ENCODE measurements at places on chromosomes 1 and 21.

DNA sequence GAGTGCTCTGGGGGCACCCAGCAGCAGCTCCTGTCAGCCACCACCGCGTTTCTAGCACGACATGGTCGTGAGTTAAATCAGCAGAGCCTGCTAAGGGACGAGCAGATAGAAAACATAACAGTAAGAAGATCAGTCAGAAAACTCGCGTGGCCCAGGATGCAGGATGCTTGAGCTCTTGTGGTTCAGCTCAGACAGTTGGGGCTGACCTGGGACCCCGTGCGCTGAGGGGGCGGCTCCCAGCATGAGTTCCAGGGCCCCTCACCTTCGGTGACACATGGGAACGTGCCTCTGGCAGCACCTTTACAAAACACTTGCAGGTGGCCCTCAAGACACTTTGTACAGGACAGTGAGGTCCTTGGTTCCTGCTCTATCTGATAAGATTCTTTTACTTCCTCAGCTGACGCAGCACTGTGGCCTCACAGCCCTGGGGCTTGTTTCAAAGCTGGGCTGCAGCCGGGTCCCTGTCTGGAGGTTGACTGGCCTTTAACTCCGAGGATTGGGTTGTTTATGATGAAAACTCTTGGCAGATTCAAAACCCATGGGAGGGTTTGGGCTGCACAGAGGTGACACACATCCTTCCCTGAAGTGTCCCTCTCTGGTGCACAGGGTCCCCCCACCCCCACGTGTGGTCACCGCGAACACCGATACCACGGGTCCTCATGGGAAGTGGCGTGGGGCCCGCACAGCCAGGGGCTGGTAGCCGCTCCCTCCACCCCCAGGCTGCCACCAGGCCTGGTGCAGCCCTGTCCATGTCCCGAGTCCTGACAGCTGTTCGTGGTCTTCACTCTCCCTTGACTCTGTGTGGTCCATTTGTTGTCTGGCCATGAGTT is 65.3 kb upstream of the COL6A1 start:
- no peak for DNase-seq

DNA sequence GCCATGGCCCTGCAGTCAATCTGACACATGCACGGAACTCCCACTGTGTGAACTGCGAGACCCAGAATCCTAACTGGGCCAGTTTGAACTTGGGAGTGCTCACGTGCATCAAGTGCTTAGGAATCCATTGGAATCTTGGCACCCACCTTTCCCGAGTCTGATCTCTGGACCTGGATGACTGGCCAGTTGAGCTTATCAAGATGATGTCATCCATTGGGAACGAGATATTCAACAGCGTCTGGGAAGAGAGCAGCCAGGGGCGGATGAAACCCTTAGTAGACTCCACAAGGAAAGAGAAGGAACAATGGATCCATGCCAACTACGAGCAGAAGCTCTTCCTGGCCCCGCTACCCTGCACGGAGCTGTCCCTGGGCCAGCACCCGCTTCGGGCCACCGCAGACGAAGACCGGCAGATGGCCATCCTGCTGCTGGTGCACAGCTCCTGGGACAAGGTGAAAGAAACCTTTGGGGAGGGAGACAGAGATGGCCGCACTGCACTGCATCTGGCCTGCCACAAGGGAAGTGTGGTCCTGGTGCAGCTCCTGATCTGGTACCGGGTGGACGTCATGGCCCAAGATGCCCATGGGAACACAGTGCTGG is 3.1 kb upstream of the TDRD5 start:
- DNase-seq = no peak

- DNase-seq = no peak
Measured at GRCh38 chr1:42186152-42186551, 21.6 kb upstream of the GUCA2A start.

DNA sequence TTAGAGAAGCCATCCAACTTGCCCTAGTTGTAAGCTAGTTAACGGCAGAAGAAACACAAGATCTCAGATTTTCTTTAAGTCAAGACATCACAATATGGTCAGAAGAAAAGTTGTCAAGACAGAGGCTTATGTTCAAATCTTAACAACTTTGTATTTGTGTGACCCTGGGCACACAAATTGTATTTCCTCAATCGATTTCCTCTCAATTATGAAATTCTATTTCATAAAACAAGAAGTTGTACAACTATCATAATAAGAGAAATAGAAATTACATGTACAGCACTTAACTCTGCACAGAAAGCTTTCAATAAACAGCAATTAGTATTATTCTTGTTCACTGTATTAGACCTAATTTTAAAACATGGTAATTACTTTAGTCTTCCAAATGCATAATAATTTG is 62.9 kb upstream of the SDC3 start:
- no peak for DNase-seq

- no peak for DNase-seq
Measured at GRCh38 chr21:20661745-20662422, 336.3 kb upstream of the NCAM2 start.

- no peak for DNase-seq
Measured at GRCh38 chr1:178411756-178412399, 84.9 kb downstream of the CLEC20A start.

GRCh38 chr1:155352631-155353030 is 31.9 kb downstream of the RUSC1 start:
- no peak for DNase-seq

- no peak for DNase-seq
Measured at GRCh38 chr21:10272216-10272615, 249.2 kb upstream of the TPTE start.

DNA sequence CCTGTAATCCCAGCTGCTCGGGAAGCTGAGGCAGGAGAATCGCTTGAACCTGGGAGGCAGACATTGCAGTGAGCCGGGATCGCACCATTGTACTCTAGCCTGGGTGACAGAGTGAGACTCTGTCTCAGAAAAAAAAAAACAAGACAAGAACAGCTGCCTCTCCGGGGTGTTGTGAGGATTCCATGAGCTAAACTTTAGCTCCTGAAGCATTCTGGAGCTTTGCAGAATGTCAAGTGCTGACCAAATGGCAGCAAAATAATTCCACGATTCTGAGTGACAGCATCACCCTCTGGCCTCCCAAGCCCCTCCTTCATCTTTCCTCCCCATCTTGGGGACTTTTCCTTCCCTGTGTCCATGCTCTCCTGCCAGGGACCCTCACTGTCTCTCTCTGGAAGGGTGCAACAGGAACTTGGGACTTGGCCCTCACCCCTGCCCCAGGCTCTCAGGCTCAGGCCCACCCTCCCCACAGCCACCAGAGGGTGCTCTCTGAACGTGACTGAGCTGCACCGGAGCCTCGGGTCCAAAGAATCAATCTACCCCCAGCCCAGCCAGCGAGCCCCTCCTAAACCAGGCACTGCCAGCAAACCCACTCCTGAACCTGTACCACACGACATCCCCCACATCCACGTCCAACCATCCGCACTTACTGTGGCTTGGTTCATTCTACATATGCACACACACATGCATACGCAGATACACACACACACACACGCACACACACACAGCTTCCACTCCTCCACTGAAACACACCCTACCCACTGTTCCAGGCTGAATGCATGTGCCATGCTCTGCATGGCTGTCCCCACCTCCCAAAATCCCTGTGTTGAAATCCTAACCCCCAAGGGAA is 45.7 kb downstream of the ACOT7 start:
- DNase-seq = peak; percentile 71

- DNase-seq = no peak
Measured at GRCh38 chr1:7298749-7299151, 472.3 kb upstream of the VAMP3 start.

- no peak for DNase-seq
Measured at GRCh38 chr21:41504030-41504429, 3.9 kb downstream of the TMPRSS2 start.

- DNase-seq = no peak
Measured at GRCh38 chr1:218718977-218719376, 373.8 kb downstream of the TGFB2 start.

DNA sequence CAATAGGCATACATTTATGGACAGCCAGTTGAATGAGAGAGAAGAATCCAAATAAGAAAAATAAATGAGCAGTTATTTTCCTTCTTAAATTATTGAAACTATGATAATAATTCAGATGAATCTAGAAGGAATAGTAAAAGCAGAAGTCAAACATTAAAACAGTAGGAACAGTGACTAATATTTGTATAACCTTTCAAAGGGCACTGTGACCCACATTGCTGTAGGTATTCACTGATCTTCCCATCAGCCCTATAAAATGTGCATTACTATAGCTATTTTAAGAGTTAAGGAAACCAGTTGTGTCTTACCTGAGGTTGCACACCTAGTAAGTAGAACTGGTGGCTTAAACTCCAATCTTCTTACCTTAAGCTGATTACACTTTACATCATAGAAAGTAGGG is 102.8 kb upstream of the ARTN start:
- no peak for DNase-seq

DNA sequence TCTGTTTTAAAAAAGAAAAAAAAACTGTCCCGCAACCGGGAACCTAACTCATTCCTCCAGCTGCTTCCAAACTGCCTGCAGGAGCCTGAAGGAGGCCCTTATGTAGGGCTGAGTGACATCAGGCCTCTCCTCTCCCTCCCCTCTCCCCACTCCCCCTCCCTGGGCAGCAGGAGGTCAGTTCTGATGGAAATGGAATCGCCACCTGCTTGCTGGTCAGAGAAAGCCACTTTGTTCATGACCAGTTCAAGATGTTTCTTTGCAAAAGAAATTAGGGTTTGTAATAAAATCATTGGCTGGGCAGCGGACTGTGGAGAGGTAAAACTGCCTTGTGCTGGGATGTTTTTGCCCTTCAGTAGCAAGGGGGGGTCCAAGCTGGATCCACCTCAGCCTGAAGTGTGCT is at the start of gene MAP1LC3C:
Gene MAP1LC3C (minus strand): TSS at position 73 of the 400 bp plus-strand sequence. CDS start 90 bp downstream, outside the sequence.
- DNase-seq = no peak

DNA sequence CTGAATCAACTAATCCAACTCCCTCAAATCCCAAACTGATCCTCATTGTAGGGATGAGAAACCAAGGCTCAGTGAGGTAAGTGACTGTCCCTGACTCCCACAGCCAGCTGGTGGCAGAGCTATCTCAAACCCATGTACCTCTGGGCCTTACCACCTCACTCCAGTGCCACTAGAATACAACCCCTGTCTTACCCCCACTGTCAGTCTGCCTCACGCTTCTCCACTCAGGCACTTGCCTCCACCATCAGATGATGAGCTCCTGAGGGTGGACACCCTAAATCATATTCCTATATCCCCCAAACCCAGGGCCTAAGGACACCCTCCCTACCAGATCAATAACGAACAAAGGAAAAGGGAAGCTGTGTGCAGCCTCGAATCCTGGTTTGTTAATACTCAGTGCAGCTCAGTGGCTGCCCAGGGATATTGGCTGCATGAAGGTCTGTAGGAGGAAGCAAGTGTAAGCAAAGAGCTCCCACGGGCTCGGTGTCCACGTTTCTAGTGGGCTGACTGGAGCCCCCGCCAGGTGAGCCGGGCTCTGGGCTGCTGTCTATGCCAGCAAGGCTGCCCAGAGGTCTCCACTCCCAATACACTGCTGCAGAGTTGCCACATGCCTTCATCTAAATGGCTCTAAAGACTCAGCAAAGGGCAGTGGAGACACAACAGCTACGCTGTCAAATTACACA is 533.4 kb downstream of the MATN1 start:
- DNase-seq = no peak

GRCh38 chr1:9289711-9290485 is 2.8 kb upstream of the SPSB1 start:
- DNase-seq = peak; percentile 23

GRCh38 chr21:37257967-37258877 is 8.9 kb downstream of the VPS26C start:
- DNase-seq = peak; percentile 78

DNA sequence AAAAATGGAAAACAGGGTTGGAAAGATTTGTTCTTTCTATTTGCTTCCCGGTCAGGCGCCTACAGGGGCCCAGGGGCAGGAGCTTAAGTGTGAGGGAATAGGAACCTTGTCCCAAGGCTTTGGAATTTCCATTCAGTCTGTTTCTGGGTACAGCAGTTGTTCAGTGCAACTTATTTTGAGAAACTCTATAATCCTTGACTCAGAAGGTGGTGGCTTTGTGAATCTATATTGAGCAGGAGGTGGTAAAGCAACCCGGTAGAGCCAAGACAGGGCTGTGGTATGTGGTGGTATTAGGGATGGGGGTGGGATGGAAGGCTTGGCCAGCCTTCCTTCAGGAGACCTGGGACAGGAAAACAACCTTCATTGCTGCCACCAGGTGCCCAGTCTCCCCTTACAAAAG is 20.0 kb downstream of the GJA5 start:
- DNase-seq = no peak

GRCh38 chr21:26962621-26963181 is 4.2 kb downstream of the ADAMTS5 start:
- DNase-seq = no peak

GRCh38 chr1:211480941-211481545 is 10.9 kb downstream of the RD3 start:
- no peak for DNase-seq

- no peak for DNase-seq
Measured at GRCh38 chr1:45972621-45973020, 159.8 kb downstream of the PIK3R3 start.

DNA sequence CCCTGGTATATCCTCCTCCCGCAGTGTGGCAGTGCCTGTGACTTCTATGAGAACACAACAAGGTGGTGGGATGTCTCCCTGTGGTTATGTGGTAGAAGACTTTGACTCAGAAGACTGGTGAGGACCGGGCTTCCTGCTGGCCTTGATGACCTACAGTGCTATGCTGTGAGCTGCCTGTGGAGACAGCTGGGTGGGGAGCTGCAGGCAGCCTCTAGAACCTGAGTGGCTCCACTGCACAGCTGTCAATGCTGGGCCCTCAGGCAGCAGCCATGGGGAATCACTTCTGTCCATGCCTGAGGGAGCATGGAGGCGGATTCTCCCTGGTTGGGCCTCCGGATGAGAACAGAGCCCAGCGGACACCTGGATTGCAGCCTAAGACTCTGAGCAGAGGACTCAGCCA is 14.9 kb downstream of the SLC1A7 start:
- DNase-seq = peak; percentile 19

All from CD4-positive, alpha-beta T cell treated with Interleukin-15 for 4 hours (primary cell).